ENCODE measurements at places on chromosomes 11 and 22. TPM values are rescaled to one million over a fixed set of nuclear protein-coding genes. Genes with fewer than 3 reads are reported as not detected.
A peak's percentile ranks its signal among the peaks of the same experiment; 100 is the strongest.

- H3K36me3 ChIP-seq: no peaks in the 10 kb centered on the region
- no peak for DNase-seq
- H3K27me3 ChIP-seq: peaks cover 27% of the 10 kb centered on the region
- no peak overlapping the region for H3K4me3 ChIP-seq
These were observed 1.5 kb downstream of the CACNG2 start for GRCh38 chr22:36701965-36702621.

GRCh38 chr11:31340903-31341572 lies 28.5 kb downstream of the DCDC1 start:
- no peak overlapping the region for H3K4me3 ChIP-seq
- no peaks in the 10 kb centered on the region for H3K36me3 ChIP-seq
- no peak overlapping the region for H3K27ac ChIP-seq
- H3K27me3 ChIP-seq: no peaks in the 10 kb centered on the region

Gene OR10A2
- total RNA-seq: not detected

DNA sequence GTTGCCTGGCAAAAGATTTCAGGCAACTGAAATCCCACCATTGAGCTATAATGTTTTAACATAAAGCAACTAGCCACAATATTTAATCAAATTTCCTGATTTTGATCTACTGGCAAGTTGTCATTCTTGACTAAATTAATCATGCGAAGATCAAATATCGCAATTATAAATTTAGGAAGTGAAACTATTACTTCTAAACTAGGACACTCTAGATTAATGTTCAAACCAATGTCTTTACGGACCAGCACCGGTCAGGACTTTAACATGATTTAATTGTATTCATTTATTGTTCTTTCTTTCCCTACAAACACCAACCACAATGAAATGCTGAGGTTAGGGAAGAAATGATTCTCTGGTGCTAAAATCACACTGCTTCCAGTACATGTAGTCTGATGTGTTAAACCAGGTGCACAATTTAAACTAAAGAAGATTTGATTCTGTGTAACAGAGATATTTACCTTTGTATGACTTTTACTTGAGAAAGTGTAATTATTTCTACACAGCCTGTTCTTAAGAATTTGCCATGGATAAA lies 14.9 kb downstream of the GAS2 start:
- no peaks in the 10 kb centered on the region for H3K36me3 ChIP-seq
- H3K4me1 ChIP-seq: no peaks in the 10 kb centered on the region
- H3K4me3 ChIP-seq: no peak overlapping the region
- DNase-seq: no peak
- no peak overlapping the region for H3K27ac ChIP-seq

Gene DDTL
- not detected for total RNA-seq

DNA sequence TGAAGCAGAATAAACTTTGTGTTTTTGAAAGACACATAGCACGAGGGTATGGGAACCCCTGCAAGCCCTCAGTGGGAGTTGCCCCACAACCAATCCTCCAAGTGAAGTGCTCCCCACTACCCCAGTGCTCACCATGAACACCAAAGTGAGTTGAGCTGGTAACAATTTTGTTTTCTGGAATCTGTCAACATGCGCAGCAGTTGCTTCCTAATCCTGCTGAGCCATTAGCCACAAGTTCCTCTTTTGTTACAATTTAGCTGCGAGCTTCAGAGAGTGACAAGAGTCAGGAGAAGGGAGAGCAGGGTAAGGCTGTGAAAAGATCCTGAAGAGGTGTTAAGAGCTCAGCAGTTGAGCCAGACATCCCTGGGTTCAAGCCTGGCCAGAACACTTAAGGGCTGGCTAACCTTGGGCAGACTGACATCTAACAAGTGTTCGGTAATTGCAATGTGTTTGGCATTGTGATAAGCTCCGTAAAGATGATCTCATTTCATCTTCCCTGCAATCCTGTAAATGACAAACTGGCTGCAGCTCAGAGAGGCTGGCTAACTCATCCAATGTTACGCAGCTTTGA lies 24.1 kb upstream of the ASPHD2 start:
- no peak for DNase-seq
- no peaks in the 10 kb centered on the region for H3K27me3 ChIP-seq
- H3K36me3 ChIP-seq: no peaks in the 10 kb centered on the region
- no peak overlapping the region for H3K4me3 ChIP-seq
- H3K4me1 ChIP-seq: no peaks in the 10 kb centered on the region

DNA sequence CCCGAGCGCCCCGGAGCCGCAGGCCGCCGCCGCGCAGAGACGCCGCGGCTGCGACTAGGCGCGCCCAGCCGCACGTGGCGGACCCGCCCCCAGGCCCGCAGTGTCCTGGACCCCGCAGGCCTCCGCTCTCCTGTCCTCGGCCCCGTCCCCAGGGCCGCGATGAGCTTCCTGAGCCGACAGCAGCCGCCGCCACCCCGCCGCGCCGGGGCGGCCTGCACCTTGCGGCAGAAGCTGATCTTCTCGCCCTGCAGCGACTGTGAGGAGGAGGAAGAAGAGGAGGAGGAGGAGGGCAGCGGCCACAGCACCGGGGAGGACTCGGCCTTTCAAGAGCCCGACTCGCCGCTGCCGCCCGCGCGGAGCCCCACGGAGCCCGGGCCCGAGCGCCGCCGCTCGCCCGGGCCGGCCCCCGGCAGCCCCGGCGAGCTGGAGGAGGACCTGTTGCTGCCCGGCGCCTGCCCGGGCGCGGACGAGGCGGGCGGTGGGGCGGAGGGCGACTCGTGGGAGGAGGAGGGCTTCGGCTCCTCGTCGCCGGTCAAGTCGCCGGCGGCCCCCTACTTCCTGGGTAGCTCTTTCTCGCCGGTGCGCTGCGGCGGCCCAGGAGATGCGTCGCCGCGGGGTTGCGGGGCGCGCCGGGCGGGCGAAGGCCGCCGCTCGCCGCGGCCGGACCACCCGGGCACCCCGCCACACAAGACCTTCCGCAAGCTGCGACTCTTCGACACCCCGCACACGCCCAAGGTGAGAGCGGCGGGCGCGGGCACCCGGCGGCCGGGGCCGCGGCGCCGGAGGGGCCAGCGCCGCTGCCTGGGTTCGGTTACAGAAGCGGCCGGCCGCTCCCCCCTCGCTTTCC lies 528 bp downstream of the WEE1 start:
- no peaks in the 10 kb centered on the region for H3K36me3 ChIP-seq
- peak; percentile 56 for DNase-seq
- H3K4me3 ChIP-seq: peak overlapping the region; percentile 76
- peaks cover 5% of the 10 kb centered on the region for H3K4me1 ChIP-seq
- H3K27ac ChIP-seq: peak overlapping the region; percentile 82
- no peaks in the 10 kb centered on the region for H3K27me3 ChIP-seq

GRCh38 chr11:42906226-42906625 lies 405.6 kb upstream of the API5 start:
- DNase-seq: no peak
- H3K4me3 ChIP-seq: no peak overlapping the region
- no peak overlapping the region for H3K27ac ChIP-seq
- no peaks in the 10 kb centered on the region for H3K36me3 ChIP-seq
- no peaks in the 10 kb centered on the region for H3K27me3 ChIP-seq

DNA sequence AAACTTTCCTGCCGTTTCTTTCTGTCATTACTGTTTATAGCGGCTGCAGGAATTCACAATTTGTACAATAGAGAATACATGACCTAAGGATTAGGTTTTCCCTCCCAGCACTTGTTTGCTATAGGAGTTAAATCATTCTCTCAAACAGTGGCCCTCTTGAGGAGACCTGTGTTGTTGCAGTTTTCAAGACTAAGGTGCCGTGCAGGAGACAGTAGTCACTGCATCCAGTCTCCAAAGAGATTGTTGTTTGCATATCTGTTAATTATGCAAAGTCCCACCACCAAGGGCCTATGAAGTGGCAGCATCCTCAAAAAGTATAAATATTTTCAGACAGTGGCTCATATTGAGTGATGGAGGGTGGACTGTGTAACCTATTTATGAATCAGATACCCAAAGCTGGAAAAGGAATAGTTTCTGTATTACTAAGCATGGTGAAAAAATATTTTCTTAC lies 2.3 kb downstream of the PRSS23 start:
- H3K27ac ChIP-seq: no peak overlapping the region
- H3K27me3 ChIP-seq: no peaks in the 10 kb centered on the region
- no peak overlapping the region for H3K4me3 ChIP-seq
- H3K36me3 ChIP-seq: no peaks in the 10 kb centered on the region

DNA sequence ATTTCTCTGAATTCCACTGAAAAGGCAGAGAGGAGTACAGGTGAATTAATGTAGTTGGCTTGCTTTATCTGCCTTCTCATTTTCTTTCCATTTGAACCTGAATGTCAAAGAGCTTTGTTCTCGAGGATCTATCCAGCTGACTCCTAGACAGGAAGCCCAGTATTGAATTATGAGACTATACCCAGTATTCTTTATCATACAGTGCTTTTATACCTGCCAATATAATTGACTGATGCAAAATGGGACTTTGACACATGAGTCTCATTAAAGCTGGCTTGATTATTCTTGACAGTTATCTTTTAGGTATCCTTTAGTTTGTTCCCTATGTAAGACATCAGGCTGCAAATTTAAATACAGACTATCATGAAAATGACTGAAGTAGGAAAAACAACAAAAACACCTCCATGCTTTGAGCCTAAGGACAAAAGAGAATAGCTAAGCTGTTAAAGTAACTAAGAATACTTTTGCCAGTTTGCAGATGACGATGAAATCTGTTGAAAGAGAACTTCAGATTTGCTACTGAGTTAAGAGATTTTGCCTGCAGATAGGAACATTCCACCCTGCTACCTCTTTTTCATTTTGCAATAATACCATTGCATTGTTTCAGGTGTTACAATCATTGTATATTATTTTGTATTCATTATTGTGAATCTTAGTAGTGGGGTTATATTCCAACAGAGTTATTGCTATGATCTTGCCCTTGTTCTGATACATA lies 117.1 kb downstream of the ENTHD1 start:
- H3K36me3 ChIP-seq: no peaks in the 10 kb centered on the region
- no peak overlapping the region for H3K4me3 ChIP-seq
- DNase-seq: no peak
- no peaks in the 10 kb centered on the region for H3K27me3 ChIP-seq
- peaks cover 16% of the 10 kb centered on the region for H3K4me1 ChIP-seq

DNA sequence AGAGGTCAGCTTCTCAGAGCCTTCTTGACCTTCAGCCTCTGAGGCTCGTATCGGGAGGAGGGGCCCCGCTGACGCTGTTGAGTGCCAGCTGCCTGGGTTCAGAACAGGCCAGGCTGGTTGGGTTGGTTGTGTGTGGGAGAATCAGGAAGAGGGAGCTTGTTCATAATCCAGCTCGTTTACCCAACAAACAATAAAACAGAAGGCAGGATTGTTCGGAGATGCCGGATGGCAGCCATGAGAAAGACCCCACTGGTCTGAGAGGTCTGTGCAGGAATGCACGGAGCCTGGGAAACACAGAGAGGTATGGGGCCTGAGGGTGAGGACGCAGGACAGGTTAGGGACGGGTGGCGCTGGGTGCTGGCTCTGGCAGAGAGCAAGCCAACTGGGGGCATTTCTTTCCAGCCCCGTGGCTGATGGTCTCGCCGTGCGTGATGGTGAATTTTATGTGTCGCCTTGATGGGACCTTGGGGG lies 31.6 kb upstream of the SHANK2 start:
- H3K4me1 ChIP-seq: no peaks in the 10 kb centered on the region
- no peak overlapping the region for H3K4me3 ChIP-seq
- H3K27me3 ChIP-seq: no peaks in the 10 kb centered on the region

Gene ZNF280B
- total RNA-seq: 3.2 TPM

- peaks cover 4% of the 10 kb centered on the region for H3K36me3 ChIP-seq
- no peaks in the 10 kb centered on the region for H3K27me3 ChIP-seq
- peak overlapping the region; percentile 100 for H3K27ac ChIP-seq
- no peak for DNase-seq
These were observed 451 bp downstream of the CDC45 start for GRCh38 chr22:19480173-19480568.

Gene ESRRA
- 52.2 TPM for total RNA-seq

Gene PLEKHB1
- total RNA-seq: 10.3 TPM

Gene CBX6
- 159 TPM for total RNA-seq

Gene BIK
- total RNA-seq: 4.1 TPM

DNA sequence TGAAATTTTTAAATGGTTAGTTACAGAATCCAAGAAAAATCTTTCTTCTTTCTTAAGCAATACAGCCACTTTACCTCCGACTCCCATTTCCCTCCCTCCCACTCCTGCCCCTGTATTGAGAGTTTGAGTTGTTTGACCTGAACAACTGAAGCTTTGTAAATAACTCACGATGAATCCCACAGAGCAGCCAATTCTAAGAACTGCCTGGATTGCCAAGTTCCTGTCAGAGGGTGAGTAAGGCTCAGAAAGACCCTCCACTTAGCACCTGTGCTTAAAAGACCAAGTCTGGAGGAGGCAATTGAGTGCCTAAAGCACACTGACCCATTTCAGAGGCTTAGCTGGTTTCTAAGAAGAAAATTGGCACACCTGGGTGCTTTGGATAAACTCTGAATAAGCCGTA lies 158.5 kb downstream of the MSANTD4 start:
- H3K4me1 ChIP-seq: no peaks in the 10 kb centered on the region
- H3K4me3 ChIP-seq: no peak overlapping the region
- no peaks in the 10 kb centered on the region for H3K27me3 ChIP-seq
- no peak overlapping the region for H3K27ac ChIP-seq
- DNase-seq: no peak
- no peaks in the 10 kb centered on the region for H3K36me3 ChIP-seq
